ENCODE measurements at places on chromosomes 6 and 20.

DNA sequence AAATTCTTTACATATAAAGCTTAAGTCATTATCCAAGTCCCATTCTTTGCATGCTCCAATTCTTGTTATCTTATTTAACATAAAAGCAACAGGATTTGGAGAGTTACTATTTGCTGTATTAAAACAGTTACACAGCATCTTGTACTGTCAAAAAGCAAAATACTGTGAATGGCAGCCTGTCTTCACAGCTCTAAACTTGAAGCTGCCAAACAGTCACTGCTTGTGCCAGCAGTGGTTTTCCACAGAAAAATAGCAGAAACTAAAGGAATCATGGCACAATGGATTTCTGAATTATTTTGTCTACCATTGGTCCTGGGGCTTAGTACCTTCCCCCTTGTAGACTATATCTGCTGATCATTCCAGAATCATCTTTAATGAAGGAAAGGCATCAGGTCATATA lies 107.5 kb downstream of the SESN1 start:
- no peak for DNase-seq

DNA sequence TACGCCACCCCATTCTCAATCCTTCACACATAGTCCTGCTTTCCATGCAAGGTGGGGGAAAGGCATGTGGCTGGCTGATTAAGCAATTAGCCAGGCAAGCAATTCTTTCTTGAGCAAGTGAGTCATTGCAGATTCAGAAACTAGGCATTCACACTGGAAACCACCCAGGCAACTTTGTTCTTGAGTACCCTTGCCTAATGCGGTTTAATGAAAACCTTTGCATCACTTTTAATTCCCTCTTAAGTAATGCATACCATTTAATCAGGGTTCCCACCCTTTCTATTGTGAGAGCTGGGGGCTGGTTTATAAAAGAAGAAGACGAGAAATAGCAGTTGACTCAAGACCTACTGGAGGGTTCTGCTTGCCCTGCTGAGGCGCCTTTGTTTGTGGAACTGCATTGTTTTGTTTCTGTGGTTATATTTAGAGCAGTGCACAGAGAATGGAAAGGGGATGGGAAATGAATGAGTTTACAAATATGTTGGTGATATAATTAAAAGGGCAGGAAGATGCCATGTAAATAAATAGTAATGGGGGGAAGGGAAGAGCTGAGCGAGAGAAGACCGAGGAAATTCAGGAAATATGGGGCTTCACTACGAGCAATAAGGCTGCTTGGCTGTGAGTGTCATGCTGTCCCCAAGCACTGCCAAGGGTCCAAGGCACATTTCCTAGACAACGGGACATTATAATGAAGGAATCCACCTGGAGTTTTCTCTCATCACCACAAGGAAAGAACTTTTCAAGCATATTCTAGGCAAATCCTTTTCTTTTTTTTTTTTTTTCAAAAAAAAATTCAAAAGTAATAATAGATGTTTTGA lies 48.8 kb upstream of the TSHZ2 start:
- no peak for DNase-seq

DNA sequence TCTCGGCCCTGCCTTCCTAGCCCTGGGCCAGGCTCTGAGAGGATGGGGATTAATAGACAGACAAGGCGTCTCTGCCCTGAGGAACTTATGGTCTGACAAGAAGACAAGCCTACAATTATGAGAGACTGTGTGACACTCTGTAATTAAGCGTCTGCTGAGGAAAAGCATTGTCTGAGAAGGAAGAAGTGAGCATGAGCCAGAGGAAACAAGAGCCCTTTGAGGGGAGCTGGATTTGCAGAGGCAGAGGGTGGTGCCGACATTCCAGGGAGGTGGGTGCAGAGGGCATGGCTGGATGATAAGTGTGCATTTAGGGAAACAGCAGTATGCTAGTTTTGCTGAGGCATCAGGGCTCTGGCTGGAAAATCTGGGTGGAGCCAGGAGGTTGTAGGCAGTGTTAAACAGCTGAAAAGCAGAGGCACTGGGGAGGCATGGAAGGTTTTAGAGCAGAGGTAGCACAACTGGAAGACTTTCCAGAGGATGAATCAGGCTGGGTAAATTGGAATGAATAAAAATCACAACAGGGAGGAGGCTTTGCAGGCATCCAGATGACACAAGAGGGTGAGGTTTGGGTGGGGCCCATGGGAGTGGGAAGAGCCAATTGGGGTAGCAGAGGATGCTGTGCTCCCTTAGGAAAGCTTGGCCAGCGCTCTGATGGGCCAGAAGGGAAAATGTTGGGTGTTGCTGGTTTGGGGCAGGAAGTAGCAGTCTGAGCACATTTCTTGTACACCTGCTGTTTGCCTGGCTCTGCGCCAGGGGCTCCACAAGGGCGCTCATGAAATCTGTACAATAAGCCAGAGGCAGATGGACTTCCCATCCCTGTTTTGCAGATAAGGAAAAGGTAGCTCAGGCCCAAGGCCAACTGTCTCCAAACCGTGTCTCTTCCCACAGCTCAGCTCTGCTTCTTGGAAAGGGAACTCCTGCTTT lies 74.0 kb upstream of the MYL9 start:
- no peak for DNase-seq

- DNase-seq, result no peak
These were observed 11.6 kb upstream of the NQO2 start for GRCh38 chr6:2988094-2988425.

DNA sequence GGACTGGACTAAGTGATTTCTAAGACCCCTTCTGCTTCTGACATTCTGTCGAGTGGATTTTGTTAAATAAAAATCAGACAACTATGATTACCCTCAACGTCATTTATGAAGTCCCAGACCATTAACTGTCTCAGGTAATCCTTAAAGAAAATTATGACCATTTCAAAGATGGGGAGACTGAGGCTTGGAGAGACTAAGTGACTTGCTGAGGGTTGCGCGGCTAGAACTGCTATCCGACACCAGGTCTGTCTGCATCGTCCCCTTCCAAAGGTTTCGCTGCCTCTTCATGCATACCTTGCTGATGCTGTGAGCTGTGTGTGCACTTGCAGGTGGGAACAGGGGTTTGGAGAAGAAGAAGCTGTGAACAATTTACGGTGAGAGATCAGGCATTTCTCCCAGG lies 3.1 kb downstream of the SNPH start:
- DNase-seq, result no peak
